ENCODE measurements at places on chromosomes 16 and 17.

GRCh38 chr17:62573480-62574117 is 53.9 kb upstream of the MRC2 start:
- DNase-seq: no peak

- DNase-seq: no peak
Observed at GRCh38 chr17:46983782-46984181, 4.7 kb upstream of the RPRML start.

GRCh38 chr17:51124640-51125503 is 4.2 kb upstream of the SPAG9 start:
- no peak for DNase-seq

- no peak for DNase-seq
Observed at GRCh38 chr16:88665148-88665547, 2.3 kb upstream of the MVD start.

DNA sequence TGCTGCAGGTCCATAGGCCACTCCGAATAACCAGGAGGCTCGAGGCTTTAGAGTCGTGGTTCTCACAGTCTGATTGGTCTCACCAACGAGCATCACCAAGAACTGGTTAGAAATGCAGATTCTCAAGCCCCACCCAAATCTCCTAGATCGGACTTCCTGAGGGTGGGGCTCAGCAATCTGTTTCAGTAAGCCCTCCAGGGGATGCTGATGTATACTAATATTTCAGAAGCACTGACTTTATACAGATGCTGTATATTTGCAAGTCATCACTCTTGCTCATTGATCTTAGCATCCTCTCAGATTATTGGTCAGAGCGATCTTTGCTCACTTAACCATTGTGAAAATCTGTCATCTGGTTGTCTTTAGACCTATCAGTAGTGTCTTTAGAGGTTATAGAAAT is 4.4 kb upstream of the VAC14 start:
- DNase-seq: no peak

DNA sequence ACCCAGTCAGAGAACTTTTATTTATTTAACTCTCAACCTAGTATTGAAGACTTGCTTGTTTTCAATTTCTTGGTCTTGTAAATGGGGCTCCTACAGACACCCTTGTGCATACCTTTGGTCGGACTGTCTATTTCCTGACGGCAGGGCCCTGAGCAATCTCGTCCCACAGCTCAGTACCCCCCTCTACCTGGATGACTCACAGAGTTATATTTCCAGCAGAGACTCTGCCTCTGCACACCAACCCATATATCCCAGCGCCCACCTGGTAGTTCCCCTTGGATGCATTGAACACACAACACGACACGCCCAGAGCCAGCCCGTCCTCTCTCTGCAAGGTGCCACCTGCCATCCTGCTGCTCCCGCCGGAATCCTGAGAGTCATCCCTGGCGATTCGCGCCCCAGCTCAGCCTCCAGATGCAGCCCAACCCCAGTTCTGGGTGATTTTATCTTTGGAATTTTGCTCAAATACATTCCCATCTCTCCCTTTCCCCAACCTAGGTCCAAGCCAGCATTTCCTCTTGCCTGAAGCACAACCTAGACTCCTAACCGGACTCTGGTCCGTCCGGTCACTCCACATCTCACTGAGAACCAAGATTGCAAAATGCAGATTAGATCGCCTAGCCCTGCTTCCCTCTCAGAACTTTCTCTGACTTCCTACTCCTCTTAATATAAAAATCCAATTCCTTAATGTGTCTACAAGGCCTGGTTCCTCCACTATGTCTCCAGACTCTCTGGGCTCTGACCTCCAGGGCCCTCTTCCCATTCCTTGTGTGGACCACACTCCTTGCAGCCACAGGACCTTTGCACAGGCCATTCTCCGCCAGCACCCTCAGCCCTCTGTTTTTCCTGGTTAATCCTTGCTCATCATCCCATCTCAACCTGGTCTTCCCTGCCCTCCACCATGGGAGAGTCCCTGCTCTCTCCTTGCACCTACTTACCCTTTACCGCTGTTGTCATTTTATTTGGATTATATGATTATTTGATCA is 129.2 kb downstream of the SEC14L1 start:
- no peak for DNase-seq

GRCh38 chr17:61488878-61489718 is 36.9 kb downstream of the TBX4 start:
- DNase-seq: no peak

GRCh38 chr17:28125526-28126378 is 83.3 kb downstream of the NLK start:
- no peak for DNase-seq

- no peak for DNase-seq
Observed at GRCh38 chr16:81279392-81279791, 35.4 kb upstream of the GAN start.

- DNase-seq: no peak
Observed at GRCh38 chr17:65064452-65065019, 8.0 kb upstream of the GNA13 start.

DNA sequence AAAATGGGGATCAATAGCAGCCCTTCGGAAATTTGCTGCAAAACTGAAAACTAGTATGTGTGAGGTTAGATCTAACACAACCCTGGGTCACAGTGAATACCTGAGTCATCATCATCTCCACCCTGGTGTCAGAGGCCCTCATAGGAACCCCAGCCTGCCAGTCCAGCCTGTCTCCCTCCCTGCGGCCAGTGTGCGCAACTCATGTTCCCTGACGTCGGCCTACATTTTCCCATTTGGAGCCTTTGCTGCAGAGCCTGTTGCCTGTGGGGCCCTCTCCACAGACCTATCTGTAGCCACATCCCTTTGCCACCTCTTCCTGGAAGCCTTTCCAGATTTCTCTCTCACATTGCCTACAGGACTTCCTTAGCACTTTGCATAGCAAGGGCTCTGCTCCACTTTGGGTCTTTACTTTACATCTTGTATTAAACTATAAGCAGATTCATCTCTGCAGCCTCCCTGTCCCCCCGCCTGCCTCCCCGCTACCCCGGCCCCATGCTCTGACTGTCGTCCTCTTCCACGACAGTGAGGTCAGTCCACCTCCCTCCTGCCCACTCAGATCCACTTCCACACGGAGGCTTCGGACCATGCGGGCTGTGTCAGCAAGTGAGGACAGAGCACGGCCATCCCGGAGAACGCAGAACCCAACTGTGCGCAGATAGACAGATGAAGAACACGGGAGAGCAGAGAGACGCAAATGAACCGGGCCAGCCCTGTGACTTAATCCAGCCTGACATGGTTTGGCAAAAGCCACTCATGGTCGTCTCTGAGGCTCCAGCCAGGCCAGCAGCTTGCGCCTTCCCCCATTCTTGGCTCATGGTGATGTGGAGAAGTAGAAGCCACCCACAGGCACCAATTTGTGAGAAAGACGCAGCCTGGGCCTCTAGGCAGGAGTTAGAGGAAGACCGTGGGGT is 31.0 kb downstream of the NGFR start:
- DNase-seq: no peak

- peak; percentile 72 for DNase-seq
Observed at GRCh38 chr17:2050300-2051060, 4.4 kb upstream of the HIC1 start.

- DNase-seq: no peak
Observed at GRCh38 chr17:73334771-73335513, 23.1 kb upstream of the CDC42EP4 start.

- no peak for DNase-seq
Observed at GRCh38 chr17:45347444-45347843, 30.6 kb upstream of the MAP3K14 start.

GRCh38 chr17:29341726-29342125 is 47.8 kb upstream of the NUFIP2 start:
- no peak for DNase-seq

- DNase-seq: no peak
Observed at GRCh38 chr17:66947311-66947710, 17.2 kb upstream of the CACNG4 start.

- DNase-seq: no peak
Observed at GRCh38 chr16:56258508-56259424, 67.5 kb downstream of the GNAO1 start.

DNA sequence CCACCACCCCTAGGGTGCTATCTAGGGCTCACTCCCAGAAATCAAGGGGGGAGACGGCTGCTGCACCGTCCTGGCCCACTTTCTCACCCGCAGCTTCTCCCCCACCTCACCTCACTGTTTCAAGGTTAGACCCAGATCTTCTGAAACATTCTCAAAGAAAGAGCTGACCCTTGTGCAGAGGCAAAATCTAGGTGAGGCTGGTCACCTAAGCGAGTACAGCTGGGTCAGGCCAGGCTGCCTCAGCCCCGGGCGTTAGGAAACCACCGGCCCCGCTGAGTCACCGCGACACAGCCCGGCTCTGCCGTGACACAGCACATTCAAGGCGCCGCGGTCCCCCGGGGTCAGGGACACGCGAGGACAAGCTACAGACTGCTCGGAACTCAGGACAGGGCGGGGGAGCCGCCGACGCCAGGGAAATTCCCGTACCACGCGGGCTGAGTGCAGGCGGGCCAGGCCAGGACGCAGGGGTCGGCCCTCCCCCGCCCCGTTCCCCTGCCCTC is 27.1 kb downstream of the GNPTG start:
- DNase-seq: peak; percentile 61

GRCh38 chr16:63625126-63625525 is 1496.7 kb downstream of the CDH11 start:
- no peak for DNase-seq

- DNase-seq: no peak
Observed at GRCh38 chr16:55280587-55280986, 43.4 kb upstream of the IRX6 start.

GRCh38 chr16:81185416-81185815 is 53.1 kb upstream of the BCO1 start:
- DNase-seq: no peak

DNA sequence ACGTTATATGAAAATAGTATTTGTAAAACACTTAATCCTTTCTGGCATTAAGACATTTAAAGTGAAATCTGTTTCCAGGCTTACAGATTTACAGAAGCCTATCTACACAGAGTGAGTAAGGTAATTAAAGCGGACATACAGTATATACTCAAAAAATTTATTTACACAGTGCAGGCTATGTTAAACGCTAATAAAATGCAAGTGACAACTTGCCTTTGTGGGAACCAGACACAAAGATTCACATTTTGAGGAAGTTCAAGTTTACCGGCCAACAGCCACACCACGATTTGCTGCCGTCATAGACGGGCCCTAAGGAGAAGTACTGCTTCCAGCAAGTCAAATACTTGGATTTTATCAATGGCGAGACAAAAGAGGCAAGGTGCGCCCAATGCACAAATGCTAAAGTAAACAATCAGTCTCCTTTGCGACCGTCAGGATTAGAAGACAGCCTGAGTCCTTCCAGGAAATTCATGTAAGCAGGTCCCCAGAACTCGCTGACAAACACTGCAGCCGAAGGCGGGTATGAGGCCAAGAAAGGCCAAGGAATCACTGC is 801 bp downstream of the VPS35 start:
- no peak for DNase-seq

GRCh38 chr17:34465789-34466188 is 102.8 kb upstream of the CCL1 start:
- DNase-seq: no peak

DNA sequence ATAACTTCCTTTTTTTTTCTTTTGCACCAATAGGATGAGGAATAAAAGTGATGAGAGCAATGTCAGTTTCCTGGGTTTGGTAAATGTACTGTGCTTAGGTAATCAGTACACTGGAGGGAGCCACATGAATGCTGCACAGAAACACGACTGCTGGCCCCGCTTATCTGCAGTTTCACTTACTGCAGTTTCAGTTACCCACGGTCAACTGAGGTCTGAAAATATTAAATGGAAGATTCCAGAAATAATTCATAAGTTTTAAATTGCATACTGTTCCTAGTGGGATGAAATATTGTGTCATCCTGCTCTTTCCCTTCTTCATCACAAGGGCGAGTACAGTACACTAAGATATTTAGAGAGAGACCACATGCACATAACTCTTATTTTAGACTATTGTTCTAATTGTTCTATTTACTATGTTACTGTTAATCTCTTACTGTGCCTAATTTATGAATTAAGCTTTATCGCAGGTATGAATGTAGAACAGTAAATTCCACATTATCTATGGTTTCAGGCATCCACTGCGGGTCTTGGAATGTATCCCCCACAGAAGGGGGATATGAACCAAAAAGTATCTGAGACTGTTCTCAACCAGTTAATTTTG is 6.4 kb upstream of the LGALS3BP start:
- no peak for DNase-seq

GRCh38 chr17:74947041-74947754 is 11.5 kb downstream of the OTOP3 start:
- DNase-seq: no peak

DNA sequence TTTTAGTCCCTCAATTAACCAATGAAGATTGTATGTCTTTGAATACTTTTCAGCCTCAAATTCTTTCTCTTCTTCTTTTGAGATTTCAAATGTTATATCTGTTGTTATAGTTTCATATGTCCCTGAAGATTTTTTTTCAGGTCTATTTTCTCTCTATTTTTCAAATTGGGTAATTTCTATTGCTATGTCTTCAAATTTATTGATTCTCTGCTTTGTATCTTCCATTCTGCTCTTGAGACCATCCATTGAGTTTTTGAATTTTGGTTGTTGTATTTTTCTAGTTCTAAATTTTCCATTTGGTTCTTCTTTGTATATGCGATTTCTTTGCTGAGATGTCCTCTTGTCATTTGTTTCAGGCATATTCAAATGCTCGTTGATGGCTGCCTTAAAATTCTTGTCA is 26.7 kb downstream of the MAP2K6 start:
- no peak for DNase-seq

- DNase-seq: peak; percentile 4
Observed at GRCh38 chr17:28471531-28472342, 1.7 kb upstream of the SLC13A2 start.

GRCh38 chr16:27628241-27628942 is 78.4 kb downstream of the KATNIP start:
- no peak for DNase-seq

GRCh38 chr17:47800686-47801085 is 20.9 kb downstream of the OSBPL7 start:
- DNase-seq: no peak

GRCh38 chr17:65088621-65089360 is 32.3 kb upstream of the GNA13 start:
- no peak for DNase-seq

- peak; percentile 23 for DNase-seq
Observed at GRCh38 chr17:19876529-19877161, 8.9 kb upstream of the ULK2 start.

DNA sequence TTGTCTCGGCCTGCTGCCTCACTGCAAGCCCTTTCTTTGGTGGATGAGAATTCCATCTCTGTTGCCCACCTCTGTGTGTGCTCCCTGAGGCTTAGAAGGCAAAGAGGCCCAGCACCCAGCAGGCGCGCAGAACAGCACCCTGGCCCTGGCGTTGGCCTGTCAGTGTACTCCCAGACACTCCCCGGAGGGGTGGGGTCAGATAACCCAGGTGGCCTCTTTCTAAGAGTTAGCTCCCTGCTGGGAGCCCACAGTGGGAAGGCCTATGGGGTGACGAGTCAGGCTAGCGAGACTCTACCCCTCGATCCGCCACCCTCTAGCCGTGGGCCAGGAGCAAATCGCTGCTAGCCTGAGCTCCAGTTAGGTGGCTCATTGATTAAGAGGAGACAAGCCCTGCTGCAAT is 38.1 kb downstream of the SRL start:
- no peak for DNase-seq
